ENCODE measurements at places on chromosomes 2 and 18. TPM values are rescaled to one million over a fixed set of nuclear protein-coding genes. Genes with fewer than 3 reads are reported as not detected.

GRCh38 chr2:85548608-85548900 lies 9.6 kb downstream of the MAT2A start:
- H3K4me3 ChIP-seq: no peak overlapping the region
- peaks cover 36% of the 10 kb centered on the region for H3K36me3 ChIP-seq
- no peaks in the 10 kb centered on the region for H3K27me3 ChIP-seq
- H3K27ac ChIP-seq: no peak overlapping the region
- no peak for DNase-seq

DNA sequence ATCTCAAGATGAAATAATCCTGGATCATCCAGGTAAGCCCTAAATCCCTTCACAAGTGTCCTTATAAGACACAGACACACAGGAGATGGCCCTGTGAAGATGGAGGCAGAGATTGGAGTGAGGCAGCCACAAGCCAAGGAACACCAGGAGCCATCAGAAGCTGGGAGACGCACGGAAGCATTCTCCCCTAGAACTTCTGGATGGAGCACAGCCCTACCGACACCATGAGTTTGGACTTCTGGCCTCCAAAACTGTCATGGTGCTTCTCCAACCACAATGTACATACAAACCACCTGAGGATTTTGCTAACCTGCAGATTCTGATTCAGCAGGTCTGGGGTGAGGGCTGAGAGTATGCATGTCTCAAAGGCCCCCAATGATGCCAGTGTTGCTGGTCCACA lies 42.5 kb downstream of the ADD2 start:
- no peak overlapping the region for H3K4me3 ChIP-seq
- no peaks in the 10 kb centered on the region for H3K27me3 ChIP-seq
- no peak for DNase-seq
- H3K36me3 ChIP-seq: no peaks in the 10 kb centered on the region
- H3K4me1 ChIP-seq: no peaks in the 10 kb centered on the region
- no peak overlapping the region for H3K27ac ChIP-seq

DNA sequence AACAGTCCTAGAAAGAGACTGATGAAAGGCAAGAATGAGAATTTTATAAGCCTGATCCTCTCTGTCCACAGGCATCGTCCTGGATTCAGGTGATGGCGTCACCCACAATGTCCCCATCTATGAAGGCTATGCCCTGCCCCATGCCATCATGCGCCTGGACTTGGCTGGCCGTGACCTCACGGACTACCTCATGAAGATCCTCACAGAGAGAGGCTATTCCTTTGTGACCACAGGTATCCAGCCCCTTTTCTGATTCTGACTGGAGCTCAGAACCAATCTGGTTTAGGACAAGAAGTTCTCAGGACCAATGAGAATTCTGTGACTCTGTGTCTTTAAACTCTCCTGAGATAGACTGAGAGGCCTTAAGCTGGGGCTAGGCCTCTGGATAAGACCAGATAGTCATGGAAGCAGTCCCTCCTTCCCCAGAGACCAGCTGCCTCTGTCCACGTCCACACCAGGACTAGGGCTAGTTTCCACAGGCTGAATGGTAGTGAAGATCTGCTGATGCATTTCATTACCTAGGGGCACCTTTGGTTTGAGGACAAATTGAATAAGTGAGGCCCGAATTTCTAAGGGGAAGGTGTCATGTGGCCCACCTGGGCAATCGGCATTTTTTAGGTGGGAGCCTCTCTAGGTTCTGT lies 13.1 kb upstream of the DGUOK start:
- no peaks in the 10 kb centered on the region for H3K4me1 ChIP-seq
- no peak for DNase-seq
- no peaks in the 10 kb centered on the region for H3K36me3 ChIP-seq

DNA sequence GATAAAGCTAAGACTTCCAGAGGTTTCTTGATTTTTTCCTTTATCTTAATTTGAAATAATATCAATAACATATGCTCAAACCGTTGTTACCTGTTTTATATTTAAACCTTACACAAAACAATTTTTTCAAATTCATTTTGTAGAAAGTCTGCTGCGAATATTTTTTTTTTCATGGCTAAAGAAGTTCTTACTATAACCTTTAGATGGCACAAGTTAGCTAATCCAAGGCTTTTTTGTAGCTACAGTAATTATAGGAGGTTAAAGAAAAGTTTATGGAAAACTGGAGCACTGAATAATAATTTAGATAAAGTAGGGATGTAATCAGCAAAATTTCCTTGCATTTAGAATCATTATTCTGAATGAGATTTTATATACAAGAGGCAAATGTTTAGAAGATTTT lies 78.0 kb upstream of the PNPT1 start:
- no peaks in the 10 kb centered on the region for H3K27me3 ChIP-seq
- peak; percentile 71 for DNase-seq
- H3K36me3 ChIP-seq: no peaks in the 10 kb centered on the region
- H3K27ac ChIP-seq: no peak overlapping the region
- peaks cover 7% of the 10 kb centered on the region for H3K4me1 ChIP-seq

NCKAP5 gene
- 3.2 TPM for total RNA-seq

- H3K36me3 ChIP-seq: no peaks in the 10 kb centered on the region
- no peak overlapping the region for H3K4me3 ChIP-seq
- no peaks in the 10 kb centered on the region for H3K4me1 ChIP-seq
- peaks cover 24% of the 10 kb centered on the region for H3K27me3 ChIP-seq
Observed at GRCh38 chr2:129777762-129778583, 201.5 kb upstream of the RAB6C start.

KCNG3 gene
- total RNA-seq: 2.4 TPM

GPAT2 gene
- total RNA-seq: not detected

DNA sequence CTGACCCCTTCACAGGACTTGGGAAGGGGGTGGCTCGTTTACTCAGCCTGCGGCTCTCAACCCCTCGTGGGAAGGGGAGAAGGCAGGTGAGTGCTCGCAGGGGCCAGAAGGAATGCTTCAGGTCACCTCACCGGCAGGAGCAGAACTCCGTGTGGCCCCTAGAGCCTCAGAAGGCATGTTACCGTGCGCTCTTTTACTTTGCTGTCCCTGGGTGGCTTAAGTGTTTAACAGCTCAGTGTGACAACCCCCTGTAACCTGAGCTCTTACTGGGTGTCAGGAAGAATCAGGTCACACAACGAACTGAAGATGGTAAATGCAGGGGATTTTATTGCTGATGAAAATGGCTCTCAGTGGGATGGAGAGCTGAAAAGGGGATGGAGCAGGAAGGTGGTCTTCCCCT lies 1235.4 kb downstream of the LRP1B start:
- DNase-seq: no peak
- H3K4me1 ChIP-seq: peaks cover 30% of the 10 kb centered on the region
- H3K36me3 ChIP-seq: no peaks in the 10 kb centered on the region

DNA sequence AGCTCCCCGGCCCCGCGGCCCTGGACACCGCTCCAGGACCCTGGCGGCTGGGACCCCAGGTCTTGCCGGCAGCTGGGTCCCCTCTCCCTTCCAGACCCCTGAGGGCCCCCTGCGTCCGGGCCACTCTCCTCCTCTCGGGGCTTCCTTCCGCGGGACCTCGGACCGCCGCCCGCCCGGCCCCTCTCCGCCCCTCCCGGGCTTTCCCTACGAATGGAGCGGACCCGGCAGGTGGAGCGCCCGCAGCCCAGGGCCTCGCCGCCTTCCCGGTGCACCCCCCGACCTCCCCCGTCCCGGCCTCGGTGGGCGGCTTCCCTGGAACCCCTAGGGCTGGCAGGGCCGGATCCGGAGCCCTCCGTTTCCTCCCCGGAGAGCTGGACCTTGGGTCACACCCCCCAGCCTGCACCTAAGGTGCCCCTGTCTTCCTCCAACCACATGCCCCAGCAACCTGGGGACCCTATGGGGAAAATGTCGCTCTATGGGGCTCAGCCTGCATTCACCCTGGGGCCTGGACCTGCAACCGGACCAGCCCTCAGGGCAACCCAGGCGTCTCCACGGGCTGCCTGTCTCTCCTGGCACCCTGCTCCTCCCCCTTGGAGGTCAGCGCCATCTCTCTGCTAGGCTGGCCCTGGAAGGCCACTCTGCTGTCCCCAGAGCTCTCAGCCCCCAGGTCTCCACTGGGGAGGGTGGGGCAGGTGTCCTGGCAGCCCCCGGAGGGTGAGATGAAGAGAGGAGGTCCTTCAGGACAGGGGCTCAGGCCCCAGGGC lies 730 bp downstream of the B3GNT7 start:
- peaks cover 21% of the 10 kb centered on the region for H3K4me1 ChIP-seq
- no peaks in the 10 kb centered on the region for H3K36me3 ChIP-seq
- no peak overlapping the region for H3K27ac ChIP-seq

GRCh38 chr18:61261870-61262269 lies 71.4 kb upstream of the CDH20 start:
- no peak for DNase-seq
- no peak overlapping the region for H3K27ac ChIP-seq
- no peaks in the 10 kb centered on the region for H3K4me1 ChIP-seq
- H3K27me3 ChIP-seq: no peaks in the 10 kb centered on the region
- no peaks in the 10 kb centered on the region for H3K36me3 ChIP-seq

DNA sequence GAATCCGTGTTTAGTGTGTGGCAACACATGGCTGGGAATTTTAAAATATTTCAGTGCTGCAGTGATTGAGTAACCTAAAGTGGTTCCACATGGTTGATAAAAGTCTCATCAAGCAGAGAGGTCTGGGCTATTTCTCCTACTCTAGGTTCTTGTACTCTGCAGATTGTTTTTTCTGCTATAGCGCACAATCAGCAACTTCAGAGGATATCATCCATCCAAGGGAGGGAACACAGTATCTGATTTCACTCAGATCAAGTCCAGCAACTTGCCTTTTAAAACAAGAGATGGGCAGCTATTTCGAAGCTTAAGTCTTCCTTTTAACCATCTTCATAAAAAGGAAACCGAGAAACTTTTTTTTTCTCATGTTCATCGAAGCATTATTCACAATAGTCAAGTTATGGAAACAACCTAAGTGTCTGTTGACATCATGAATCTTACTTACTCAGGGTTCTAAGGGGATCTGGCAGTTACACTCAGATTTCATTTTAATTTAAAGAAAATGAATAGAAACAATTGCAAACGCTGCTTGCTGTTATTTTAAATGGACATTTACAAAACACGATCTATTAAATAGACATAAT lies 172.7 kb upstream of the TRIB2 start:
- H3K4me1 ChIP-seq: no peaks in the 10 kb centered on the region
- no peaks in the 10 kb centered on the region for H3K27me3 ChIP-seq
- no peaks in the 10 kb centered on the region for H3K36me3 ChIP-seq
- no peak for DNase-seq
- H3K4me3 ChIP-seq: no peak overlapping the region
- no peak overlapping the region for H3K27ac ChIP-seq

GRCh38 chr2:95346231-95346737 lies 49.1 kb downstream of the KCNIP3 start:
- no peaks in the 10 kb centered on the region for H3K27me3 ChIP-seq
- H3K4me1 ChIP-seq: peaks cover 25% of the 10 kb centered on the region
- peak; percentile 75 for DNase-seq
- peak overlapping the region; percentile 83 for H3K27ac ChIP-seq
- H3K4me3 ChIP-seq: peak overlapping the region; percentile 84

DNA sequence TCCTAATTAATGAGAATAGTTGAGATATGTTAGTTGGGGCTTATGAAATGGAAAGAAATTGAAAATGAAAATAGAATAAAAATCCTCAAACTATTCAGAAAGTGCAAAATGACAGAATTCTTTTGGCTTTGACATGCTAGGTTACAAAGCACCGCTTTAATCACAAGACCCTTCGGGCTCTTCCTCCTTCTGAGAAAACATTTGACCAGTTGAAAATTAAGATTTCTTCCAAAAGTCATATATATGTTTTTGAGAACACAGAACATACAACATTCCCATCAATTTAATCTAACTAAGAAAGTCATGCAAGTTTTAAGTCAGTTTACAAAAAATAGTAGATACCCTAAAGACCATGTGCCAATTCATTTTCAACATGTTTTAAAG lies 2.2 kb upstream of the SLC40A1 start:
- no peak for DNase-seq
- no peaks in the 10 kb centered on the region for H3K36me3 ChIP-seq
- 0 out of 2 replicates have a peak, but pooled peaks cover 9% of the 10 kb centered on the region for H3K4me1 ChIP-seq
- no peak overlapping the region for H3K27ac ChIP-seq
- H3K4me3 ChIP-seq: no peak overlapping the region

GRCh38 chr2:150526006-150526405 lies 38.5 kb upstream of the RND3 start:
- H3K4me3 ChIP-seq: no peak overlapping the region
- peak; percentile 29 for DNase-seq
- H3K36me3 ChIP-seq: no peaks in the 10 kb centered on the region
- H3K27ac ChIP-seq: peak overlapping the region; percentile 85

DNA sequence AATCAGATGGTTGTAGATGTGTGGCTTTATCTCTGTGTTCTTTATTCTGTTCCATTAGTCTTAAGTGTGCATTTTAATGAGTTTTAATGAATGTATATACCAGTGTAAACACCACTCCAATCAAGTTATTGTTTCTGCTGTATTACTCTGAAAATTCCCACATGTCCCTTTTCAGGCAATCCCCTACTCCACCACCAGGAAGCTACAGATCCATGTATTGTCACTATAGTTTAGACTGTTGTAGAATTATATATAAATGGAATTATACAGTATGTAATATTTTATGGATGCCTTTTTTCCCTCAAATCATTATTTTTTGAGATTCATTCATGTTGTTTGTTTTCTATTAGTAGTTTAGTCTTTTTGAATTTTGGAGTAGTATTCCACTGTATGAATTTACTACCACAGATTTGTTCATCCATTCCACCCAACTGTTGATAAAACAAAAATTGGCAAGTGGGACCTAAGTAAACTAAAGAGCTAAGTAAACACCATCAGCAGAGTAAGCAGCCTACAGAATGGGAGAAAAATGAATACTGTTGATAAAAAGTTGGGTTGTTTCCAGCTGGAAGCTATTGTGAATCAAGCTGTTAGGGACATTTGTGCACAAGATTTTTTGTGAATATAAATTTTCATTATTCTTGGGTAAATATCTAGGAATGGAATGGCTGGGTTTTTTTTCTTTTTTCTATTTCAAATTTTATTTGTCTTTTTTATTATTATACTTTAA lies 262.0 kb downstream of the CAMKMT start:
- H3K4me3 ChIP-seq: no peak overlapping the region
- no peaks in the 10 kb centered on the region for H3K27me3 ChIP-seq
- H3K4me1 ChIP-seq: no peaks in the 10 kb centered on the region
- no peaks in the 10 kb centered on the region for H3K36me3 ChIP-seq

ANKRD53 gene
- total RNA-seq: not detected

DNA sequence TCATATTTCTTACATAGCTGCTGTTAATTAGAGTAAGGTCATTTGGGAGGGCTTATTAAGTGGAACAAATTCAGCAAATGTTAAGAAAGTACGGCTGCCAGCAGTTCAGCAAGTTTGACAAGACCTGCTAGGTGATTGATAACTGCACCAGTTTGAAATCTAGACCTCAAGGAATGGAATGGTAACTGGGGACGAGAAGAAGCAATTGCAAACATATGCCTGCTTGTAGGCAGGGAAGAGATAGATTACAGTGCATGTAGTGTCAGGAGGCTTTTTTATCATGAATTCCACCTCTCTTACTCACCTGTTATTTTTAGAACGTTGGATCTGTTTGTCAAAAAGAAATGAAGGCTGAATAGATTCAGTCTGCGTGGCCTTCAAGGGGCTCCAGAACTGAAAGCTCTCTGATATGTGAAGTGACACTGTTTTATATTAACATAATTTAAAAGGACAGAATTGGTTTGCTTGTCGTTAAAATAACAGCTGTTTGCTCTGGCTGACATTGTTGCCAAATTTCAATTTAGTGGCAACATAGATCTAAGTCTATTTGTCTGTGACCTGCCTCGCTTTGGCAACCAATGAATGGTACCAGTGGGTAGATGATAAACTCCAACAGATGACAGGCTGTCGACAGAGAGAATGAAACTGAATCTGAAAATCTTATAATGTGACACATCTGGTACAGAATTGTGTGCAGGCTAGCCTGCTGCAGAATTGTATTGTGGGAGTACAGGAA lies 199.3 kb downstream of the ZNF407 start:
- no peak overlapping the region for H3K4me3 ChIP-seq
- DNase-seq: peak; percentile 46
- H3K4me1 ChIP-seq: peaks cover 10% of the 10 kb centered on the region
- H3K27ac ChIP-seq: no peak overlapping the region
- H3K36me3 ChIP-seq: no peaks in the 10 kb centered on the region

CYRIA gene
- not detected for total RNA-seq

Data from PC-3 (cell line).